ENCODE measurements at places on chromosomes 1 and 21.

- DNase-seq: no peak
These were observed 42.9 kb downstream of the ABCG1 start for GRCh38 chr21:42261829-42262200.

GRCh38 chr1:953524-954320 is 5.3 kb downstream of the NOC2L start:
- DNase-seq: no peak

- DNase-seq: no peak
These were observed 16.0 kb upstream of the SMYD2 start for GRCh38 chr1:214264976-214265375.

DNA sequence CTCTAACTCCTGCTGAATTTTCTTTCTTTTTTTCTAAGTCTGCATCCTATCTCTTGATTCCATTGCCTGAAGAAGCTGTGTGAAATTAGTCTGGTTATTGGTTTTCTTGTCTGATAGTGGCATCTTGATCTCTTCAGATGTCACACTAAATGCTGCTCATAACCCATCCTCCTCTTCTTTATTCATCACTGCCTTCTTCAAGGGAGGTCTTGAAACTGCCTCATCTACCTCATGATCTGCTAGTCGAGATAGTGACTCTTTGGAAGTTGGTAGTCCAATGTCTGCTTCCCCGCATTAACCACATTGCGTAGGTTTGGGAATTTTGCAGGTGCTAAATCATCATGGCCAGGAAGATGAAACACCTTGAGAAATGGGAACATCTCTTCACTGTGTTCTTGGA is 15.7 kb downstream of the DYRK3 start:
- no peak for DNase-seq

DNA sequence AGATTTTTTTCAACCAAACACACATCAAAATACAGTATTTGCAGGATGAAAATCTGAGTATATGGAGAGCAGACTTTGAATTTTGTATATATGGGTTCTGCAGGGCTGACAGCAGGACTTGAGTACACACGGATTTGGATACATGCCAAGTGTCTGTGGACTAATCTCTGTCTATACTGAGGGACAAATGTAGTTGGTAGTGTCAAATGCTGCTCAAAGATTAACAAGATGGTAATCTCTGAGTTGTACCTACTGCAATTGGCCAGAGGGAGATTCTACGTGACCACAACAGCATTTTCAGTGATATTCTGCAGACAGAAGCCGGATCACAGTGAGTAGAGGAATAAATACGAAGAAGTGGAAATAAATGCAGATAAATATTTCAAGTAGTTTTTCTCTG is 43.4 kb downstream of the SHCBP1L start:
- no peak for DNase-seq

- no peak for DNase-seq
These were observed 81.4 kb downstream of the ESRRG start for GRCh38 chr1:216641669-216642460.

DNA sequence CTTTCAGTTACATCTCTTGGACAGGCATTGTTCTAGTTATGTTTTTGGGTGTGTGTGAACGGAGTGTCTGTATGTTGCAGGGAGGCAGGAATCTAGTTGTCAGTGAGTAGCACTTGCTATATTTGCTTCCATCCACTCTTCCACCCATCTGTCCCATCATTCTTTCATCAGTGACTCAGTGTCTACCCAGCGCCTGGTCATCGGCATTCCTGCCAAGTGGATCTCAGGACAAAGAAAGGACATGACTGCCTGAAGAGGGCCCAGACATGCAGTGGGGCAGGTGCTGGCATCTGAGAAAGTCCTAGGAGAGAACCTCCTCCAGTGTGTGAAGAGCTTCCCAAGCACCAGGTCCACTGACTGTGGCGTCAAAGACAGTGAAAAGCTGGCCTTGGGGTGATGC is 27.3 kb upstream of the MAGOH start:
- no peak for DNase-seq

- peak; percentile 56 for DNase-seq
These were observed 15.3 kb downstream of the CD2 start for GRCh38 chr1:116769561-116769977.

GRCh38 chr1:117802531-117803257 is 126.7 kb downstream of the GDAP2 start:
- no peak for DNase-seq

DNA sequence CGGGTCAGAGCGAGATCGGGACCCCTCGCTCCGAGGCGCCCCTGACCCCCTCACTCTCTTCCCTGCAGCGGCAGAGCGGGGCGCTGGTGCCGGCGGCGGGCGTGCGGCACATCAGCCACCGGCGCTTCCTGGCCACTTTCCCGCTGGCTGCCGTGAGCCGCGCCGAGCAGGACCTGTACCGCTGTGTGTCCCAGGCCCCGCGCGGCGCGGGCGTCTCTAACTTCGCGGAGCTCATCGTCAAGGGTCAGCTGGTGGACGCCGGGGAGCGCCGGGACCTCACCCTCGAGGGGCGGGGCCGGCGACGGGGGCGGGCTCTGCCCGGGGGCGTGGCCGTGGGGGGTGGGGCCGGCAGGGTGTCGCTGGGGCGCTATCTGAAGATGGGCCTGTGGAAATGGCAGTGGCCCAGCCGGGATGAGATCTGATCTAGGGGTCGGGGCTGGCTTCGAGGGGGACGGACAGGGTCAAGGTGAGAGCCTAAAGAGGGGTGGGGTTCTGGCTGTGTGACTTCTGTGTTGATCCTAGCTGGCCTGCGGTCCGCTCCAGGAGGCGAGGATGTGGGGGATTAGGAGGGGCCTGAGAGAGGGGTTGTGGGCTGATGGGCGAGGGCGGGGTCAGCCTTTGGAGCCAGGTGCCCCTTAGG is 23.6 kb downstream of the PTPRU start:
- no peak for DNase-seq

- no peak for DNase-seq
These were observed 45.2 kb upstream of the DPT start for GRCh38 chr1:168774241-168774640.

DNA sequence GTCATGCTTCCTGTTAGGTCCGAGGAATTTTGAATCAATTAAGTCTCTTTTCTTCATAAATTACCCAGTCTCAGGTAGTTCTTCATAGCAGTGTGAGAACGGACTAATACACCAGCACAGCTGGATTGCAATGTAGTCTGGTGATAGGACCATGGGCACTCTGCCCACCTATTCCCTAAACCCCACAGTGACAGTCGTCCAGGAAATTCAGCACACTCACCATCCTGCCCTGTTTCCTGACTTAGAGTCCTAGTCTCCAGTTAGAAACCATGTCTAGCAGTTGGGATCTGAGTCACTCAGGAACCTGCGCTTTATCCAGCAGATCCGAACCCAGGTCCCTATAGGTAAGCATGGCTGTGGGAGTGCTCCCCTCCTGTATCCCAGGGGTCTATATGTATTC is 149.3 kb upstream of the TNR start:
- peak; percentile 83 for DNase-seq

- DNase-seq: no peak
These were observed 866.2 kb downstream of the LRRIQ3 start for GRCh38 chr1:73331726-73332125.

DNA sequence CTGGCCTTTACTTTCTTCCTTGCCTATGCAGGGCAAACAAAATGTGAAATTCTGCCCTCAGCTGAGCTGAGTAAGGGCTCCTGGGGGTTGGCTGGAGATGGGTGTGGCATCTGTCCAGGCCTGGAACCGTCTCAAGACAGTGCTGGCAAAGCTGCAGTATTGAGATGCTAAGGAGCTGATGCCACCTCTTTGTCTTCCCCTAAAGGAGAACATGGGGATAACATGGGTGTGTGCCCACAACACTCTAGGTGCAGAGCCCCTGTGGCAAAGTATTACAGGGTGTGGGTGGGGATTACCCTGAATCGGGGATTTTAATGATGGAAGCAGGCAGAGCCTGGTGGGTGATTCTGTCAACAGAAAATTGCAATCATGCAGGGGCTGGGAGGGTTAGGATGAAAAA is 2.5 kb upstream of the ST3GAL3 start:
- DNase-seq: no peak

GRCh38 chr1:46677339-46677738 is 5.7 kb downstream of the TEX38 start:
- DNase-seq: no peak

DNA sequence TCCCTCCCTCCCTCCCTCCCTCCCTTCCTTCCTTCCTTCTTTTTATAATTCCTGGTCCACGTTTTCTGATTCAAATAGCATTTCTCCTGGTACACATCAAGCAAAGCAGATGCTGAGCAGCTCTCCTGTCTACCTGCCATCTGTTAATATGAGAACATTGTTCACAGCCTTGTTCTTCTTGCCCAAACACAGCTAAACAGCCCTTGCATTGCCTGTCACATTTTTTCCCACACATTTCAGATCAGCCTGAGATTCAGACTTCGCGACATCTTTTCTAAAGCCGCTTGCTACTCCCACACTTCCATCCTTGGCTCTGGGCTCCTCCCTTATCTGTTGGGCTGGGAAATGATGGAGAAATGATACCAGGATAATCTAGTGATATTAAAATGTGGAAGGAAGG is 200.5 kb downstream of the PCP4 start:
- DNase-seq: no peak

DNA sequence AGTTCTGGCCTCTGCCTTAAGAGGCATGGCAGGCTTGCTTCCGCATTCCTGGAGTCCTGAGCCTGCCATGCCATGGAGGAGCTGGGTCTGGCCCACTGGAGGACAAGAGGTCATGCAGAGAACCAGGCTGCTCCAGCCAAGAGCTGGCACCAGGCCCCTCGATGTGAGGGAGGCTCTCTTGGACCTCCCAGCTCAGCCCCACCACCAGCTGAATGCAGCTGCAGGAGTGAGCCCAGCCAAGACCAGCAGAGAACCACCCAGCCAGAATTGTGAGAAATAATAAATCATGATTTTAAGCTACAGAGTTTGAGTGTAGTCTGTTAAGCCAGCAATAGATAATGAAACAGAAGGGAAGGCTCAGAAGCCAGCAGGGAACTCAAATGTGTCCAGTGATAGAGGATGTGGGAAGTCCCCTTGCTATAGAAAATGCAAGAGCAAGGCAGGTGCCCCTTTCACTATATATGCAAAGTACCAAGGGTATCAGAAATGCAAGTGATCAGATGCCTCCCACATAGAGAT is 118.4 kb downstream of the HIVEP3 start:
- no peak for DNase-seq

- peak; percentile 70 for DNase-seq
These were observed 21.8 kb downstream of the RSPH1 start for GRCh38 chr21:42474043-42474831.

DNA sequence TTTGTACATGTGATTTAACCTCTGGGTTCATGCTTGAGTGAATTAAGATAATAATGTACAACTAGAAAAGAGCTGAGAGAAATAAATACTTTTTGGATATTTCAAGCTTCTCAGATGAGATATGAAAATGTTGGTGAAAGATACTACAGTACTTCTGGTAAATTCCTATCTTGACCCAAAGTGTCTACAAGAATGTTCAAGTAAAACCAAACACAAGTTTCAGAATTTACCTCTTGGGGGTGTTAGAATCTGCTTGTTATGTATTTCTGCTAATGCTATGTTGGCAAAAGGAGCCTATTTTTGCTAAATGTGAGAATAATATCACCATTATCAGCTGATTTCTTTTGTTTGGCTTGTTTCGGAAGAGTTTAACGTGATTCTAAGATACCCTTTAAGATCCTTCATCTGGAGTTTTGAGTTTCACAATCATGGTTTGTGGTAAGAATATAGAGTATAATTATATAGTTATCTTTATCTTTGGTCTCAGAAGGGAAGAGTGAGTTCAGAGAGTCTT is 388.5 kb downstream of the LMO4 start:
- no peak for DNase-seq

DNA sequence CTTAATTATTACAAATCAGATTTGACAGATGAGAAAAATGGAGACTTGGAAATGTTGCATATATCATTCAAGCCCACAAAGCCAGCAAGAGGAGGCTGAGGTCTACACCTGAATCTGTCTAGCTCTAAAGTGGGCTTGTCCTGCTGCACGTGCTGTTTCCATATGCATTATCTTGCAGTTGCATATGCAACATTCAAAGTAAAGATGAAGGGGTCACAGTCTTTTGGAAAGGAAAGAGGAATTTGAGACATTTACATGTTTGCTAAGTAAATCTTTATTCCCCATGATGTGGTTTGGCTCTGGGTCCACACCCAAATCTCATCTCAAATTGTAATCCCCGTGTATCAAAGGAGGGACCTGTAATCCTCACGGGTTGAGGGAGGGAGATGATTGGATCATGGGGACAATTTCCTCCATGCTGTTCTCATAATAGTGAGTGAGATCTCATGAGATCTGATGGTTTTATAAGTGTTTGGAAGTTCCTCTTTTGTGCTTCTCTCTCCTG is 98.3 kb downstream of the BACH1 start:
- DNase-seq: no peak

DNA sequence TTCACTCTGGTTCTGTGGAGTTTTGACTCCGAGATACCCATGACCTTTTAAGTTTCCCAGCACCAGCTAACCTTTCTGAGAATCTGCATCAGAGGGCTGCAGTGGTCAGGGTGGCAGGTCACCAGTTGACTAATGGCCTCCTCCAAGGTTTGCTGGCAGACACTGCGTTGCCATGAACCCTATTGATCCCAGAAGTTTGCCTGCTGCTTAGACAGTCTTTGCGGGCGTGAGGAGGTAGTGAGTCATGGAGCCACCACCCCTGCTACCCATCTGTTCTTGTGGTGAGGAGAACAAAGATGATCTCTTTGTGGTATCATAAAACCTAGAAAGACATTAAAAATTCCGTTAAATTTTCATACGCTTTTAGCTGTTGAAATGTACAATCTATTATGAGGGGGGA is 180.4 kb downstream of the FGGY start:
- no peak for DNase-seq

- DNase-seq: no peak
These were observed 9.2 kb downstream of the ALDH4A1 start for GRCh38 chr1:18893120-18893519.

GRCh38 chr21:30104241-30104640 is 62.4 kb downstream of the CLDN17 start:
- no peak for DNase-seq
